ENCODE measurements at places on chromosomes 3 and 15.

- DNase-seq, result no peak
Observed at GRCh38 chr15:72472992-72473610, 1.0 kb upstream of the ARIH1 start.

- no peak for DNase-seq
Observed at GRCh38 chr15:75185271-75186029, 16.2 kb upstream of the C15orf39 start.

DNA sequence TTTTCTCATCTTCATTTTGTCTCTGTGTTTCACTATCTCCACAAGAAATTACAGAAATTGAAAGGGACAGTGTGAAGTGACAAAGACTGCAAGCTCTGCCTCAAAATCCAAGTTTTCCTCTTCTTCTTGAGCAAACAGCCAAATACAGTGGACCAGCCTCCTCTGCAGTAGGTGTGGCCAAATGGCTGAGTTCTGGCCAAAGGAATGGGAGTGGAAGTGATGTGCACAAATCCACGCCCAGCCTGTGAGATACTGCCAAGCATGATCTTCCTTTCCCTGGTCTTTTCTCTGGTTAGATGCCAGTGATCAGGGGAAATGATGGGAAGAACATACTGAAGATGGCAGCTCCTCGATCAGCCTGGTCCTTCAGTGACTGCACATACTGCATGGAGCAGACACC, 111.0 kb upstream of the CPNE4 start:
- DNase-seq, result no peak

DNA sequence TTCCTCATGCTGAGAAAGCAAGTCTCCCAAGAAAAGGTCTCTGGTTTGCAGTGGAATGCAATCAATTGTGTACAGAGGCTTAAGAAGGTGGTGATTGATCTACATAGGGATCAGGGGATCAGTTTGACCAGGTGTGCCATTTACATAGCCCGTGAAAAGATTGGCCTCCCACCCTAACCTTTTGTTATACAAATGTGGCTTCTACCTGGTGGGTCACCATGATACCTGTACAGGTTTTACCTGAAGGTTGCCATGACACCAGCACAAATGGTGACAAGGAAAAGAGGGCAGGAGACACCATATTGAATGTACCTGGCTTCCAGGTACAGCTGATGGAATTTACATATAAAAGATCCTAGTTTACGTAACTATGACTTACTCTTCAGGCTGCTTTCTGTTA, 25.5 kb upstream of the TEX55 start:
- no peak for DNase-seq

DNA sequence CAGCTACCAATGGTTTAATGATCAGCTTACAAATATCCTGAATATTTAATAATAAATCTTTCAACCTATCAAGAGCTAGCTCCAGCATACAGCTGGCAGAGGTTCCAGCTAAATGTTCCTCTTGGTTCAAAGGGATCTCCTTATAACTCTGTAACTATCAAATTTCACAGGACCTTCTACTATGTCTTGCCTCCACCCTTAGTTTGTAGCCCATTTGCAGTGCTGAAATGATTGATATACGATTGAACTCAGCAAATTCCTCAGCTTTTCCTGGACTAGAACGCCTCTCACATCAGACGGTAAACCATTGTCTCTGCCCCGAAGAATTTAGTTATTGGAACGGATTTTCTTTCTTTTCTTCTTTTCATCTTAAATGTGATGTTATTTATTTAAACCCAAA, 41.5 kb downstream of the CD200R1L start:
- no peak for DNase-seq
